A375 (cell line): ENCODE measurements at places on chromosomes 7 and 10. TPM values are rescaled to one million over a fixed set of nuclear protein-coding genes. Genes with fewer than 3 reads are reported as not detected.

IFIT1B gene
- total RNA-seq = not detected in 2 replicates

PON1 gene
- not detected in 2 replicates for total RNA-seq

SUN3 gene
- 1.2 TPM in 1 of 2 replicates, not detected in the other for total RNA-seq

MRPL43 gene
- total RNA-seq = 96.0 and 96.9 TPM in 2 replicates

ANKRD16 gene
- 8.9 and 13.0 TPM in 2 replicates for total RNA-seq
